NCI-H146 (cell line): ENCODE measurements at places on chromosomes 2 and 18.

GRCh38 chr2:231038483-231039293 is 1.4 kb downstream of the C2orf72 start:
- DNase-seq: no peak

DNA sequence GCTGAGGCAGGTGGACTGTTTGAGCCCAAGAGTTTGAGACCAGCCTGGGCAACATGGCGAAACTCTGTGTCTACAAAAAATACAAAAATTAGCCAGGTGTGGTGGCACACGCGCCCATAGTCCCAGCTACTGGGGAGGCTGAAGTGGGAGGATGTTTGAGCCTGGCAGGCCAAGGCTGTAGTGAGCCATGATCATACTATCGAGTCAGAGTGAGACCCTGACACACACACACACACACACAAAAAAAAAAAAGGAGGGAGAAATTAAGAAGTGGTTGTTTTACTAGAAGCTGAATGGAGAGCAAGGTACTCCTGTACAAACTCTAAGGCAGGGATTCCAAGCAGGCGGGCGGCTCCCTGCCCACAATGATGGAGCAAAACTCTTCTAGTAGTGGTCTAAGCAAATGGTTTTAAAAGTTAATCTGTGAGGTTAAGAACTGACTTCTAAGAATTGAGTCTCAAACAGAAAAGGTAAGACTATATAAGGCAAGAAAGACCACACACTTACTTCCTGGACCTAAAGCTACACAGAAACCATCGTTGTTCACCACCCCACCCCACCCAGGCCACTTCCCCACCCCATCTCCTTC is 2.6 kb downstream of the ANKRD44 start:
- no peak for DNase-seq

DNA sequence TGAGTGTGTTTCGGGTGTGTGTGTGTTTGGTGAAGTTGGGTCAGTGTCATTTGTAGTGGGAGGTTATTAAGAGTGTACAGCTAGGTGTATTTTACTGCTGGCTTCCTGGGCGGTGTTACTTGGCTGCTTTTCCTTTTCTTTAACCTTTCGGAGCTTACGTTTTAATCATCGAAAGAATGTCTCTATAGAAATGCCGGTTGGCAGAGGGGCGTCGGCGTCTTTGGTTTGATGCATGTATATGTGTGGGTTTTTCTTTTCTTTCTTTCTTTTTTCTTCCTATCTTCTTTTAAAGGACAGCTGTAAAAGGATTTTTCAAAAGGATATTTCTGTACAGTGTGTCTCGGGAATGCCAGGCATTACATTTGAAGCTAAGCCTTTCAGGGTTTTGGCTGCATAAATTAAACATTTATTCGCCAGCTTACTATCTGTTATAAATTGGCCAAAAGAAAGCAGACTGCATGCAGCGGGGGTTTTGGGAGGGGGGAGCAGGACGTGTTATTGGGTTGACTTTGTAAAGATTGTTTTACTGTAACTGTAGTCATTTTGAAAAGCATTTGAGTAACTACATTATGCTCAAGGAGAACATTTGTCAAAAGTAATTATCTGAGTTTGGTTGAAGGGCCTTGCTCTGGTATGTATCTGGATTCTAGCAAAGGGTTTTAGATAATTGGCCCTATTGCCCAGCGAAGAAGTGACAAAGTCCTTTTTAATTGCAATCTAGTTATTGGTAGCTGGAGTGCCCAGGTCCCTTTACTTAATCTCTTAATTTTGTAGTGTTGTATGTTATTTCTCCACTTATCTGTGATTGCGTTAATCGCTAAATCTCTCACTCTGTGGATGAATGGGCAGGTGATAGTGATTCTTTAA is 1.6 kb downstream of the ASXL3 start:
- DNase-seq: peak; percentile 62

GRCh38 chr2:54772110-54772509 is 48.6 kb downstream of the EML6 start:
- DNase-seq: no peak

DNA sequence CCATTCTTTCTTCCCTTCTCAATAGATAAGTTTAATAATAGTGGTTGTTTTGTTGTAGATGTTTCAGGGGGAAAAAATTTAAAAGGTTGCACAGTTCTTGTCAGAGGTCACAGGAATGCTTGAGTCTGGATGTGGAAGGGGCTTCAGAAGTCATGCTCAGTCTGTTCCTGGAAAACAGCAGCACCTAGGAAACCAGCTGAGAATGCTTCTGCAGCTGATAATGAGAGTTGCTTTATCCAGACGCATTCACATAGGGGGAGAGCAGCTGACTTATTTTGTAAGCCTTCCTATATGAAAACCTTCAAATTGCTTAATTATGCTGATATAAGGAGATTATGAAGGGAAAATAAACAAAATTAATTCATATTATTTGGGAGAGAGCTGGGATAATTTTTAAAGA is 235.5 kb downstream of the GULP1 start:
- peak; percentile 29 for DNase-seq

DNA sequence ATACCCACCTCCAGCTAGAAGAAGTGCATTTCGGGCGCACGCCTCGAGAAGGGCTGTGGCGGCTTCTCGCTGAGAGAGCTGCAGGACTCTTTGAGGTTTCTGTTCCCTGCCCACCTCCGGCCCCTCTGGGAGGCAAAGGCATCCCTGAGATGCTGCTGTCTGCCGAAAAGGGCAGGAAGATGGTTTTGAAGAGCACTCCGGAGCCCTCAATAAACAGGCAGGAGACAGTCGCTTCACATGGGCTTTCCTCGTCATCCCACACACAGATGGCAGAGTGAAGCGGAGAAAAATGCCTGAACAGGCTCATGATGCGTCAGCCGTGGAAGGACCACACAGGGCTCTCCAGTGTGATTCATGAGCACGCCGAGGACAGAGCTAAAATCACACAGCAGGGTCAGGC is 25.4 kb upstream of the GLI2 start:
- DNase-seq: no peak

DNA sequence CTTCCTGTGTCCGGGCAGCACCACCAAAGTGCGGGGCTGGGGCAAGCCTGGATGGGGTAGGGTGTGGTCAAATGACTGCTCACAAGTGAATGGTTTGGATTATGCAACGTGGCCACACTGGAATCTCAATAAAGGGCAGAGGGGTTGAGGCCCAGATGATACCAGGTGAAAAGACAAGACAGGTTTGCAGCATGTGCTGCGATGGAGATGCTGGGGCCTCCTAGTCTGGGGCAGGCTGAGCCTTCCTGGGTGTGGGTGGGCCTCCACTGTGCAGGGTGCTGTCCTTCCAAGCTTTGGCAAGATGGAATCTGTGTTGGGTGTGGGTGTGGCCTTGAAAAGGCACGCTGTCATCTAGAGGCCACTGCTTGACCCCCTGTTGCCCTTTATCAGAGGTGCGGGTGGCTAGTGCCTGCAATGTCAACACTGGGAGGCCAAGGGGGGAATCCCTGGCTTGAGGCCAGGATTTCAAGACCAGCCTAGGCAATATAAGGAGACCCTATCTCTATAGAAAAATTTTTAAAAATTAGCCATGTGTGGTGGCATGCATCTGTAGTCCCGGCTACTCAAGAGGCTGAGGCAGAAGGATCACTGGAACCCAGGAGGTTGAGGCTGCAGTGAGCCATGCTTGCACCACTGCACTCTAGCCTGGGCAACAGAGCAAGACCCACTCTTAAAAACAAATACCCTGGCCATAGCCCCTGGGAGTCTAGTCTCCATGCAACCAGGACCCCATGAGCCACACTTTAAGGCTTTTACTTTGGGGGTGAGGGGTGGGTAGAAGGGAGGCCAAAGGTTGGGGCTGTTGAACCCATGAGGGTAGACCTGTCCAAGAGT is 13.8 kb downstream of the RRM2 start:
- DNase-seq: peak; percentile 24

DNA sequence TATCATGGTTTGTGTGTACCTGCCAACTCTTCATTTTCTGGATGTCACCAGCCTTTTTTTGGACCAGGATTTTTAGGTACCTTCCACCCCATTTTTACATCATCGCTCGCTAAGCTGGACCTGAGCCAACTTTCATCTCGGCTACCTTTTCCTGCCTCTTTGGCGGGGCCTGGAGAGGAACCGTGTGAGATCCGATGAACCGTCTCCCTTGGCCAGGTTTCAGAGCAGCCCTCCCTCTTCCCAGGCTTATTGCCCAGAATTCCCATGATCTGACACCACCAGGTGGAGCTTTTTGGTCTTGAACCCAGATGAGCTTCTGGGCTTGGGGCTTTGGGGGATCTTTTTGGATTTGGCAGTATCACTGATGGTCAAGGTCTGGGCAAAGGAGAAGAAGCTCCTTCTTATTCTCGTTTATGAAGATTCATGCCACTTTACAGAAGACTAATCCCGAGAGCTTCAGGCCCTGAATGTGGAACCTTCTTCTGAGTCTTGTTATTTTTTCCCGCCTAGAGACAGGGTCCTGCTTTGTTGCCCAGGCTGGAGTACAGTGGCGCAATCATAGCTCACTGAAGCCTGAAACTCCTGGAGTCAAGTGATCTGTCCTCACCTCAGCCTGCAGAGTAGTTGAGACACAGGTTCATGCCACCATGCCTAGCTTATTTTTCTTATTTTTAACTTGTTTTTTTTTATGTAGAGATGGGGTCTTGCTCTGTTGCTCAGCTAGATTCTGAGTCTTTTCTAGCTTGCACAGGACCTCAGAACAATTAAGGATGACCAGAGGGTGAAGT is 50.4 kb downstream of the GATA6 start:
- DNase-seq: peak; percentile 21

GRCh38 chr2:216391401-216391800 is 19.1 kb upstream of the MARCHF4 start:
- DNase-seq: no peak

- no peak for DNase-seq
Measured at GRCh38 chr2:46451131-46451711, 28.1 kb upstream of the TMEM247 start.

- DNase-seq: peak; percentile 31
Measured at GRCh38 chr18:8507361-8507760, 101.9 kb upstream of the RAB12 start.

DNA sequence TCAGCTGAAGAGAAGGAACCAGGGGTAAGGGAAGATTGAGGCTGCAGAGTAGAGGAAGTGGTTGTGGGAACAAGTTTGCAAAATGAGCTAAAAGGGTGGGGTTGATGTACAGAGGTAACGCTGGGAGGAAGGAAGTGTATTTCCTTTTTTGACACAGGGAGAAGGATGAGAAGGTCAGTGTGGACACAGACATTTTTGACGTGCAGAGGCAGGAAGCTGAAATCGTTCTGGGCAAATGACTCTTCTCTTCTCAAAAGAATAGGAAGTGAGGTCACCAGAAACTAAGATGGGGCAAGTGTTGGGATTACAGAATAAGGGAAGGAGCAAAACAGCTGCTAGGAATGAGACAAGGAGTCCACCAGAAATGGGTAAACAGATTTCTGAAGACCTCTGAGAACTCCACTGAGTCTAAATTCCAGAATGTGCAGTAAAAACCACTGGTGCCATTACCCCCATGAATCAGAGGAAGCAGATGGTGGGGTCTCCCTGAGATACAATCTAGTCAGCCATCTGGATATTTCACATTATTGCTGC is 20.0 kb upstream of the RNF149 start:
- no peak for DNase-seq

DNA sequence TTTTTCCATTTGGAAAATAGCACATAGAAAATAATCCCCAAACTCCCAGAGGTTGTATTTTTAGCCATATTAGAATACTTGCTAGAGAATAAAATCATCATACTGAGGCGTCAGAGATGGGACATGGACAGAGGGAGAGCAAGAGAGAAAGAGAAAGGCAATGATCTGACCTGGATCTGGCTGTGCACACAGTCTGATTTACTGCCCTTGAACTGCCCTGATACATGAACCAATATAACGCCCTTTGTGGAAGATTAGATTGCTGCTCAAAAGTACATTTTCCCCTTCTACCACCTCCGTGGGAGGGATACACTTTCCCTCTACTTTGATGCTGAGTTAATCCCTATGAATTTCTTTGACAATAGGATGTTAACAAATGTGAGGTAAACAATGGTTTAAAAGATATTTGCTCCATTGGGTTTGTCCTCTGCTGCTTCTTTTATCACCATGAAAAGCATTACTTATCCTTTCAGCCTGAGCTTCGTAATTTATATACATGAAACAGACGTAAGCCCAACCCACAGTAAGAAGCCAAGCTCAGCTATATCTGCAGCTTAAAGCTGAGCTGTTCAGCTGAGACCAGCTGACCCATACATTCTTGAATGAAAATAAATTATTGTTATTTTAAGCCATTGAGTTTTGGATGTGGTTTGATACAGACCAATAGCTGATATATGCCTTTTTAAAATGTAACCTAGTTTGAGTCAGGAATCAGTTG is 1664.6 kb upstream of the CELF4 start:
- DNase-seq: no peak

DNA sequence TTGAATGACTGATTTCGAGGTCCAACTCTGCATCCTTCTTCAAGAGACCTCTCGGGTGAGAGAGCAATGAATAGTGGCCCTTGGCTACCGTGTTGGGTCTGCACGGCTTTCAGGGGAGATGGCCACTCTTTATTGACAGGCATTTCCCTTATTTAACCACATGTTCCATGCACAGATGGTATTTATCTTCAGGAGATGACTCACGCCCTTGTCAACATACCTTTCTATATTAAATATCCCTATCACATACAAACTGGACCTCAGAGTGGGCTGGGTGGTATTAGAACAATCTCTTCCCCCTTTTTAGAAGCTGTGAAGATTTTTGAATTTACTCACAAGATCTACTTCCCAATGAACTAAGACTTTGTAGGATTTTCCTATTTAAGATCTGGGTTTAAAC is 109.6 kb upstream of the CDC42EP3 start:
- DNase-seq: peak; percentile 40

DNA sequence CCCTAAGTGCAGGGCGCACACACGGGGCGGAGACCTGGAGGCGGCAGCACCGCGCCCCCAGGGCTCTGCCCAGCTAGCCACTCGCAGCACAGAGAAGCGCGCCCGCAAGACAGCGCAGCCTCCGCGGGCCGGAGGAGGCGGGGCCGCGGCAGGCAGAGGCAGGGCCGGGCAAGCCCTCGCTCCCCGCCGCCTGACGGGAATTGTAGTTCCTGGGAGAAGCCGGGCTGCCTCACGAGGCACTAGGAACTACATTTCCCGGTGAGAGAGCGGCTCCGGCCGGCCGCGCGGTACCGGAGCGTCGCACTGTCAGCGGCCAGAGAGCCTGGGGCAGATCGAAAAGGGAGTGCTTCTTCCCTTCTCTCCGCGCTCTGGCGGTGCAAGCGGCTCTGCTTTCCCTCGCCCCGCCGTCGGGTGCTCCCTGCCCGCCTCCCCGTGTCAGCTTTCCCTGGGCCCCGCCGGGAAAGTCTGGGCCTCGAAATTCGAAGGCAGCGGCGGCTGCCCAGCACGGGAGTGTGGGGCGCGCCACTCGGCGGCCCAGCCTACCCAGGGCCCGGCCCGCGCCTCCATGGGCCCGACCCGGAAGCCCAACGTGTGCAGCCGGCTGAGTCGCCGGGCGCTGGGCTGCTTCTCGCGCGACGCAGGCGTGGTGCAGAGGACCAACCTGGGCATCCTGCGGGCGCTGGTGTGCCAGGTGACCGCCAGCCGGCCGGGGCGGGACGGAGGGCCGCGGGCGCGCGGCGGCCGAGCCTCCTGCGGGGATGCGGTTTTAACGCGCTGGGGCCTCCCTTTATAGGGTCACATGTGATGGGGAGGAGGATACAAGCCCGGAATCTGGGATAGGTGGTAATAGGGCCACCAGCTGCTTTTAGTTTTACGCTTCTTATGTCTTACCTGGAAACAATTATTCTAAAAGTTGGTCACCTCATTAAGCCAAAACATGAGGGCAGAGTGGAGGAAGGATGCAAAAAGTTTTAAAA is at the start of gene DCAF17:
TSS of gene DCAF17 (plus strand) at position 214 of the 977 bp plus-strand sequence. CDS start at position 566, 352 bp downstream.
- DNase-seq: peak; percentile 94
